ENCODE measurements at places on chromosomes 12 and 14. TPM values are rescaled to one million over a fixed set of nuclear protein-coding genes. Genes with fewer than 3 reads are reported as not detected.

GRCh38 chr12:104182621-104183378 lies 32.8 kb upstream of the TXNRD1 start:
- no peak for DNase-seq

DNA sequence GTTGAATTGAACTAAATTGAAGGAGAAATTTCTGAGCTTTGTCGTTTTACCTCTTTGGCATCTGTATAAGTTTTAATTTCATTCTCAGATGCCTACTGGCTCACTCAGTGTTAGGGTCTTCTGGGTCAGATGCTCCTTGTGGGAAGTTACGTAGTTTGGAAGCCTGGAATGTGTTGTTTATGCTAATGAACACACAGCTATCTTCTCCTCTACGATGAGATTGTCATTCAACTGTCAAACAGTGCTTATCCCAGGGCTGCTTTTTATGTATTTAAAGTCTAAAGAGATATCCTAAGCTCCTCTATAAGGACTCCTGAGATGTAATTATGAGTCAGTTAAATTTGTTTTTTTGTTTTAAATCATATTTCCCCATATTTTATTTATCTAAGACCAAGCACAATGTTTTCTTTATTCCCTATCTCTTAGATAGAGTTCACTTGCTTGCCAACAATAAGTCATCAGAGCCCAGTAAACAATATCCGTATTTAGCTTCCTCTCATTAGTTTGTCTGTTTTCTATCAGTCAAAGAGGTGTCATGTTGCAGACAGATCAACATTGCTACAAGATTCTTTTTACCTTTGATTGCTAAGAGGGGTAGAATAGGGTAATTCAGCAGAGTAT lies 368.0 kb upstream of the PDE3A start:
- no peak for DNase-seq

The FLRT2 gene
- 259 TPM for polyA plus RNA-seq

DNA sequence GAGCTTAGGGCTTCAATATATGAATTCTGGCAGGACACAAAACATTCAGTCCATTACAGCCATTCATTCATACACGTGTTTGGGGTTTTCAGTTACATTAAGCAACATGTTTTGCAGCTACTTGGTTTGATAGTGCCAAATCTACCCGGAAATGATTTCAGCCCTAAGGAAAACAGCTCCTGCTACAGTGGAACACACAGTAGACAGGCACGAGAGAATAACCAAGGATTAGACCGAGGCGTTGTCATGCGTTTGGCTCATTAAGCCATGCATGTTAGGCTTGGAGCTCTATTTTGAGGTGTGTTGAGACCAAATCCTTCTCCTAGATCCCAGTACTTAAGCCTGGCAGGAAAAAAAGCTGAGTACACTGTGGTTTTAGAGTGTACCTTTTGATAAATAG lies 177.4 kb downstream of the PRKCH start:
- DNase-seq, result no peak

DNA sequence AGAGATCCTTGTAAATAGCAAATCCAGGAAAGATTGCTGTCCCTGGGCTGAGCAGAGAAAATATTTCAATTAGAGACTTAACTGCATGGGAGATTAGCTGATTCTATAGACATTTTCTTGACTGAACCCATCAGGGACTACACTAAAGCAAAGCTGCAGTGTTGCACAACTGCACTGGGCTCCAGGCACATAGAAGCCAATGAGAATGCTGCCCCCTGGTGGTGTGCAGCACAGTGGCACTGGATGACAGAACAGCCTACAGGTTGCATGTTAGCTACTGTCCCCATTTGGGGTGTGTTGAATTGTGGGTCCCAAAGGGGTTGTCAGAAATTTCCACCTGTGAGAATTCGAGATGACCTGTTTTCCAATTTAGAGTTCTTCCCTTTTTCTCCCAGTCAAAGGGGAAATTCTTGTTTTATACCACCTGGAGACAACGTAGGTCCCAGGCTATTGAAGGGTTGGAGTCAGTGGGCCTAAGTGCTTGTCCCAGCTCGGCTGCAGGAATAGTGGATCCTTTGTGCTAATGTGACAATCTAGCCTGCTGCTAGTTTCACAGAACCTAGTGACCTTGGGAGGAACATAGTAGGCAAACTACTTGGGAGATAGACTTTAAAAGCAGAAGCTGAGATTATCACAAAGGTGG lies 114.7 kb downstream of the SLC8A3 start:
- DNase-seq, result no peak

DNA sequence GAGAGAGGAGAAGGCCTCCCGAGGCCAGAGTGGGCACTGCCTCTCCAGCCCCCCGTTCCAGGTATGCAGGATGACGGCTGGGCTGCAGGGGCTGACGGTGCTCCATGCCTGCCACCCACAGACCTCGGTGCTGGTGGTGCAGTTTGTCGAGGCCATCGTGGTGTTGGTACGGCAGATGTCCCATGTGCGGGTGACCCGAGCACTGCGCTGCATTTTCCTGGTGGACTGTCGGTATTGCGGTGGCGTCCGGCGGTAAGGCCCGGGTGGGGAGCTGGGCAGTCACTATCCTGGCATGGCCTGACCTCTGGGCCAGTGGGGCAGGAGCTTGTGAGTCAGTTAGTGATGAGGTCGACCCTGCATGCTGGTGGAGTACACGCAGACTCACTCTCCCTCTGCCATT lies 47.4 kb downstream of the TPCN1 start:
- no peak for DNase-seq

GRCh38 chr12:79299447-79300198 lies 391.1 kb downstream of the PAWR start:
- DNase-seq, result no peak

The PLEKHH1 gene
- polyA plus RNA-seq, result 37.5 TPM

DNA sequence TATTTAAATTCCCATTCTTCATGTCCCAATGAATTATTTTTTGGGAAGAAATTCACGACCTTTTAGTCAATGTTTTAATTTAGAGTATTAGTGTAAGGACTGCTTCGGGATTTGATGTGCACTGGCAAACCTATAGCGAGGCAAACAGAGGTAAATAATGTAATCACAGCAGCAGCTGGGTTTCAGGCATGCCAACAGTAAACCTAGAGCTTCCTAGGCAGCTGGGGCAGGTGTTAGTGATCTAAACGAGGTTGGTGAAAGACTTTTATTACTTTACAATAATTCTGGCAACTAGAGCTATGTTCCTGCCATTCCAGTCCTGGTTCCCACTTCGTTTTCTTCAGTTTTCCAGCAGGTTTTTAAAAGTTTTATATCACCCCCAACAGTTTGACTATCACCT lies 1036.4 kb upstream of the FOXG1 start:
- DNase-seq, result no peak

- DNase-seq, result no peak
Observed at GRCh38 chr12:1858456-1858855, 38.1 kb downstream of the LRTM2 start.

The CLEC9A gene
- 0.21 TPM for polyA plus RNA-seq

GRCh38 chr12:106885026-106885425 lies 70.7 kb upstream of the TMEM263 start:
- no peak for DNase-seq

The JKAMP gene
- polyA plus RNA-seq, result 77.9 TPM

DNA sequence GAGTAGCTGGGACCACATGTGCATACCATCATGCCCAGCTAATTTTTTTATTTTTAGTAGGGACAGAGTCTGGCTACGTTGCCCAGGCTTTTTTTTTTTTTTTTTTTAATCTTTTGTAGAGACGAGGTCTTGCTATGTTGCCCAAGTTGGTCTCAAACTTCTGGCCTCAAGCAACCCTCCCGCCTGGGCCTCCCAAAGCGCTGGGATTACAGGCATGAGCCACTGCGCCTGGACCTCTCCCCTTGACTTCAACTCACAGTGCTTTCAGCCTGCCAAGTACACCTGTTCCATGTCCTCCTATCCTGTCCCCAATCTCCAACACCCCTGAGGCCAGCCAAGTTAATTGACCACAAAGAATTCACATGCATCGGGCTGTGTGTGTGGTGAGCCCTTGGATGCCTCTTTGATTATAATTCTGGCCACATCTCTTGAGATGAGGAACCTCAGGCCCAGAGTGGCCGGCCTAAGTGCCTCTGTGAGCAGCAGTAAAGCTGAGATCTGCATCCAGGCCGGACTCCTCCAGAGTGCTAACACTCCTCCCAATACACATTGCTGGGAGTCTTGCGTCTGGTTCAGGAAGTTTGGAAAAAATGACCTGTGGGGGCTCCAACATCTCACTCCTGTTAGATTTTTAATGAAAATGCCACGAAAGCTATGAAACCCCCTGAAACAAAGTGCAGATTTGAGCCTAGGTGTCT lies 6.8 kb downstream of the RAB35 start:
- no peak for DNase-seq

DNA sequence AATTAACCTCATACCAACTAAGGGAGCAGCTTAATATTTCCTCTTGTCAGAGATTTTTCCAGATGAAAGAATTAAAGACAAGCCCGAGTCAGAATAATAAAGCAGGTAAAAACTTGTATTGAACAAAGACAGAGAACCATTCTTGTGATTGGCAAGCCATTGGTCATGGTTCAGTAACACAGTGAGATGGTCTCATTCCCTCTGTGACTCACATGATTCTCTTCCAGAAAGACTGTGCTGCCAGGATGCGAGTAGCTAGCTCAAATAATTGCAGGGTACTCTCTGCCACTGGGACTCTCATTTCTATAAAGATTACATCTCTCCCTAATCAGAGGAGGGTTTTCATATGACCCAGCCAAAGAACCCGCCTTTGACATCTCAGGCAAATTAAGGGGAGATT lies 179.4 kb downstream of the PHLDA1 start:
- DNase-seq, result no peak

The SMCO2 gene
- 0.37 TPM for polyA plus RNA-seq

The ETFBKMT gene
- polyA plus RNA-seq, result 4.5 TPM

DNA sequence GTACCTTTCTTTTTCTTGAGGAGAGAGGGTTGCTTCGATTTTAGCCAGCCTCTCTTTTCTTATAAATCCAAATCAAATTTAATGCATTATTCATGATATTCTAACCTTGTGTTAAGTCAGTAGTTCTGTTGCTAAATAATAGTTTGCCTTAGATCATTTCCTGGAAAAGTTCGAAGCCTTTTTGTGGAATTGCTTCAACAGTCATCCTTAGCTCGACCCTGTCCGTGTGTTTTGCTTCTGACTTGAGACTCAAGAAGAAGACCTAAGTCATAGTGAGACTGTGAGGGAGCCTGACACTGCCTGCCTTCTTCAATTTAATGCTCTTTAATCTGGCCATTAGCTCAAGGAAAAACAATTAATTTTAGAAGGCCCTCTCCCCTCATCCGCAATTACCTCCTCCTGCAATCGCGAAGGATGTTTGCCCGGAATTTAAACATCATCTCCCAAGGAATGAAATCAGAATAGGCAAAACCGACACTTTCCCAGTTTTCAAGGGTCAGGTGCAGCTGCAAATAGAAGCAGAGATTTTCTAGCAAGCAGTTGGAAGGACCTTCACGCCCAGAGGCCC lies 453 bp upstream of the SLC4A8 start:
- DNase-seq, result no peak

GRCh38 chr14:90624732-90625400 lies 191.4 kb downstream of the TTC7B start:
- no peak for DNase-seq

DNA sequence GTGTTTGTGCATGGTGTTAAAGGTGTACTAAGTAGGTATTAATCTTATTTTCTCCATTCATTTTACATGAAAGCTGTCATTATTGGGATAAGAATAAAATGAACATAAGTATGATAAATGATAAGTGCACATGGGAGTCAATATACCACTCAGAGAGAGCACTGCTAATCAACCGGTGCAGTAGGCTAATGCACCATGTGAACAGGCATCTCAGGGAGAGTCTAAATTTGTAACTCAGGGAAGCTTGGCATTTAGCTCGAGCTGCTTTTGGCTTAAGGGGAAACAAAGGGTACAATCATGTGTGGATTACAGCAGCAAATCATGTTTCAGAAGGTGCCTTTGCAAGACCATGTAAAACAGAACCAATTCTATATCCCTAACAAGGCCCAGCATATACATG lies 127.4 kb downstream of the MGST1 start:
- no peak for DNase-seq

- no peak for DNase-seq
Observed at GRCh38 chr12:27151479-27151878, 69.1 kb upstream of the C12orf71 start.

GRCh38 chr14:49549881-49550280 lies 36.3 kb downstream of the RPS29 start:
- no peak for DNase-seq

The RNASE13 gene
- 0.51 TPM for polyA plus RNA-seq

DNA sequence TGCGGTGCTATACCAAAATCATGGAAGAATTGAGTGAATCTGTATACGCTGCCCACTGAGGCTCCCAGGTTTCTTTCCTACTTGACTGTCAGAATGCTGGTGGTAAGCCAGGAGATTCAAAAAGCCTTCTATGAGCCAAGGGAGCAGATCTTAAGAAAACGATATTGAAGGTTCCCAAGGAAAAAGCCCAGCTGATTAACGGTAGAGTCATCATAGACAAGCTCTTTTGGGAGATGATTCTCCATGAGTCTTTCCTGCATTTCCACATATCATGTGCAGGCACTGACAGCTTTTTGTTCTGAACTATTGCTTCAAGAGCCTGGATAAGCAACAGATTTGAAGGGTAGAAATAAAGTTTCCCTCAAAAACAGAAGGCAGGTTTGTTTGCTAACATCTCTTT lies 17.5 kb downstream of the SLC35F4 start:
- DNase-seq, result no peak

GRCh38 chr12:51863933-51864832 lies 15.7 kb upstream of the FIGNL2 start:
- DNase-seq, result no peak

- no peak for DNase-seq
Observed at GRCh38 chr12:96208346-96208745, 14.2 kb downstream of the ELK3 start.

DNA sequence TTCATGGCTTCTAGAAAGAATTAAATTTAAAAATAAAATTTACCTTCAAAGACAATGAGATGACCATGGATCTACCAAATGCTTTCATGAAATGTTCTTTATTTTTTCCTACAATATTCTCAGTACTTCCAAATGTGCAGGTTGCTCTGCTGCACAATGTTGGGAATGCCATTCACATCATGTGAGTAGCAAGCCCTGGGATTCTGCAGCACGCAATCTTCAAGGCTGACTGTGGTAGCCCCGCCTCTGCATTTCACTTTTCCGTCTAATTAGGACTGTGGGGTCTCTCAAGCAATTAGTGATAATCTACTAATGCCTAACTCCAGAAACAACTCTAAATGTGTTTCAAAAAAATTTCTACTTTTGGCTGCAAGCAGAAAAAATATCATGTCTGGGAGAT lies 13.7 kb upstream of the NTN4 start:
- no peak for DNase-seq

- no peak for DNase-seq
Observed at GRCh38 chr12:117878605-117879004, 90.2 kb downstream of the KSR2 start.
